Activated CD8-positive, alpha-beta T cell treated with anti-CD3 and anti-CD28 coated beads, Interleukin-2, amount 10 ng/mL, durations not matched to agents 7 days and 5 days (primary cell): ENCODE measurements at places on chromosomes 6 and 20.
A peak's percentile ranks its signal among the peaks of the same experiment; 100 is the strongest.

GRCh38 chr6:79077715-79078074, 359 bp downstream of the PHIP start:
- peak; percentile 63 for DNase-seq

GRCh38 chr6:127776320-127776719, 124.5 kb downstream of the THEMIS start:
- no peak for DNase-seq

DNA sequence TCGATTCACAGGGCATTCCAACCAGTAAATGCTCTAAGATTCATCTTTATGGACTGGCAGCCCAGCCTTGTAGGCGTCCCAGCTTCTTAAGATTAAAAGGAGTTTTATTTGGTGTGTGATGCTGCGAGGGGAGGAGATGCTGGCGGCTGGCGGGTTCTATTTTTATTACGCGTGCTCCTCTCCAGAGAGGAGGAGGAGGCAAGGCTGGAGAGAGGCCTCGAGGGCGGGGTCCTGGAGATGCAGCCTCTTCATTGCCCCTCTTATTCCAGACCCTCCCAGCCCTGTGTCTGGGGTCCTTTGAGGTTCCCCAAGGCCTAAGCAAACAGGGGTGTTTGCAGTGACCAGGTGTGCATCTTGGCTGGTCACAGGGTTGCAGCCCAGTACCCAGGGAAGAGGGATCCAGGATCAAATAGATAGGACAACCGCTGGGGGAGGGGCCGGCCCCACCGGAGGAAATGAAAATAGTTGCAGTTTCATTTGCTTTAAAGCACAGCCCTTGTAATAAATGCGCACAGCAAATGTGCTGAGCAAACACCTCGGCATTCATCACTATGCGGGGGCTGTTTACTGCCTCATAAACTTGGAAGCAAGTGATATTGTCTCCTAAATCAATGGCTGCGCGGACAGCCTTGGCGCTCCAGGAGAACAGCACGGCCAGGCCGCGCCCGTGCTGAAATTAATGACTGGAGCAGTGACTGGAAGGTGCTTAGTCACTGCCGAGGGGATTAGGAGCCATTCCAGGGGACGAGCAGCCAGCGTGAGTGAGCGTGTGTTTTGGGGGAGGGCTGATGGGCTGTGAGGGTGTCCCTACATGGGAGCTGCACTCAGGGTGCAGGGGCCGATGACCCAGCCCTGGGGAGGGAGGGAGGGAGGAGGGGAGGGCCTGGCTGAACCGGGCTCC, 83.0 kb downstream of the TMEM242 start:
- DNase-seq, result no peak

- DNase-seq, result no peak
Observed at GRCh38 chr6:87701344-87701675, 723 bp downstream of the AKIRIN2 start.

- DNase-seq, result no peak
Observed at GRCh38 chr20:34449674-34450592, 66.3 kb upstream of the DYNLRB1 start.

DNA sequence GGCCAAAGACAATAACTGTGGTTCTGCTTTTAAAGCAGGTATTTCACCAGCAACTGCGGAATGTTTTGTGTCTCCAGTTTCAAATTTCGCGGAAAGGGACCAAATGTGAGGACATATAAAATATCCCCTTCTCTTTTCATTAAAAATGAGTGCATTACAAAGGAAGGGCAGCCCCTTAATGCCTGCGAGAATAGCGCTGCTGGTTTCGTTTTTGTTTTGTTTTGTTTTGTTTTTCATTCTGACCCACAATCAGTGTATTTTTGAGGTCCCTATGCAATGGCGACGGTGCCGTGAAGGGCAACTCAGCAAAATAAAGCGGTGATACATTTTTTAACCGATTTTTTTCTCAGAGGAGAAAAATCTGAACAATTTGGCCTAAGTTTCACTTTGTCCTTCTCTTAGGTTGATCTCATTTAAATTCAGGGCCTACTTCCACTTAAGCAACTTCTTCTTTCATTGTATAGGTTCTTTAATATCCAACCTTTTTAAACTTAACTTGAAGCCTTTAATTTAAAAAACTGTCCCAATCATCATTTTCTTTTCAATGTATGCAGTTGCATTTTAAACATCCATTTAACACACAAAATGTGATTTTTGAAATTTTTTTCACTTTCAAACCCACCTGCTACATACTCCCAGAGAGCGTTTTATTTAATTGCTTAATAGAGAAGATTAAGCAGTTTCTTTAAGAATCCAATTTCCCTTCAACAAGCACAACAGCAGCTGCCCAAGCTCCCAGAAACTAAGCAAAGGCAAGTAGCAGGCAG, 2.9 kb upstream of the HIVEP2 start:
- peak; percentile 49 for DNase-seq

GRCh38 chr20:23222531-23223200, 127.9 kb upstream of the NXT1 start:
- DNase-seq, result no peak

- no peak for DNase-seq
Observed at GRCh38 chr6:165967810-165968407, 199.7 kb downstream of the TBXT start.

DNA sequence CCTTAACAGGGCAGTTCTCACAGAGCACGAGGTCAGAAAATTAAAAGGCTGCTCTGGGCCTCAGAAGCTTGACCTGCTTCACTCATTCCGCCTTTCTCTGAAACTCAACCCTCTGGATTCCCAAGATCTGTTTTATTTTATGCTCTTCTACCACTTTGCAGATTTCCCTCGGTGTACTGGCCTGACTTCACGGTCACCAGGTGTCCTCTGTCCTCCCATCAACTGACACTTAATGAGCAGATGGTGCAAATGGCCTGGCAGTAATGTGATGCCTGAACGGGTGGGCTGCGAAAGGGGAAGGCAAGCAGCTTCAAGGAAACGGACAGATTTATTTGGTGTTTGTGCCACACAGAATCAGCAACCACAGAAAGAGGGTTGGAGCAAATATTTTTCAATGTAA, 169.7 kb upstream of the TFAP2D start:
- no peak for DNase-seq

DNA sequence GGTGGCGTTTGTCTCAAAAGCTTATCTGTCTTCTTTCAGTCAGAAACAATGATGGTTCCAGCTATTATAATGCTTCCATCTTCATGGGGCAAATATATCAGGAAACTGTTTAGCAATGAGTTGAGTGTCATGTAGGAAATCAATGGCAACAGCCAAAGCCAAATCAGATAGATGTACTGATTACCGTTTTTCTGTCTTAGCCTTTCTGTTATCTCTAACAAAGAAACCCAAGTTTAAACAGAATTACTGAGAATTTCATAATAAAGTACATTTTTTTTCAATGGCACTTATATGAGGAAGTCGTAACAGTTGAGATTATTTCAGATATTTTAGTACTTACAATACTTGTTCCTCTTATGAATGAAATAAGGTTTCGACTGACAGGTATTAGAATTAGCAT, 1.2 kb downstream of the NOX3 start:
- no peak for DNase-seq

- no peak for DNase-seq
Observed at GRCh38 chr6:73024598-73024997, 200.7 kb downstream of the KHDC1L start.

DNA sequence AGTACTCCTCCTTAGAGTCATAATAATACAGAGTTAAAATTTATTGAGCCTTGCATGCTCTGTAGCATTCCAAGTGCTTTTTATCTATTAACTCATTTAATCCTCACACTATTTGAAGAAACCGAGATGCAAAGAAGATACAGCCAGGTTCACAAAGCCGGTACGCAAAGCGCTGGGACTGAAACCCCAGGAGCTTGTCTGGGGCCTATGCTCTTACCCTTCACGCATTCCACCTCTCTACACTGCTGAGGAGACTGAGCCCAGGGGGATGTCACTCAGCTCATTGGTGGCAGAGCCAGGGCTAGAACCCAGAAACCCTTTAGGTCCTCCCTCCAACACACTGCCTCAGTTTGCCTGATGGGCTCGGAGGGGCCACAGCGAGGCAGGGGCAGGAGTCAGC, 19.7 kb upstream of the MRPS18A start:
- no peak for DNase-seq

- DNase-seq, result no peak
Observed at GRCh38 chr6:169702840-169703246, 917 bp downstream of the C6orf120 start.

- DNase-seq, result no peak
Observed at GRCh38 chr6:89430201-89430962, 2.6 kb upstream of the ANKRD6 start.
